Glutamatergic neuron (in vitro differentiated cells): ENCODE measurements at places on chromosomes 6 and 20. TPM values are rescaled to one million over a fixed set of nuclear protein-coding genes. Genes with fewer than 3 reads are reported as not detected.

PROKR2 gene
- 0.86 TPM for total RNA-seq

SNAP91 gene
- 52.4 TPM for total RNA-seq

PDYN gene
- not detected for total RNA-seq

DLK2 gene
- total RNA-seq = 2.2 TPM

LPIN3 gene
- 5.9 TPM for total RNA-seq

HTR1E gene
- total RNA-seq = 0.34 TPM

IER3 gene
- 13.5 TPM for total RNA-seq

GABRR2 gene
- total RNA-seq = 0.49 TPM

C6orf163 gene
- 8.2 TPM for total RNA-seq

FBXO30 gene
- 12.1 TPM for total RNA-seq

LAMA4 gene
- total RNA-seq = 0.22 TPM

MUC21 gene
- not detected for total RNA-seq
